Right lobe of liver (tissue), 6 donors: ENCODE measurements at places on chromosomes 5 and 9. TPM values are rescaled to one million over a fixed set of nuclear protein-coding genes. Genes with fewer than 3 reads are reported as not detected.

DNA sequence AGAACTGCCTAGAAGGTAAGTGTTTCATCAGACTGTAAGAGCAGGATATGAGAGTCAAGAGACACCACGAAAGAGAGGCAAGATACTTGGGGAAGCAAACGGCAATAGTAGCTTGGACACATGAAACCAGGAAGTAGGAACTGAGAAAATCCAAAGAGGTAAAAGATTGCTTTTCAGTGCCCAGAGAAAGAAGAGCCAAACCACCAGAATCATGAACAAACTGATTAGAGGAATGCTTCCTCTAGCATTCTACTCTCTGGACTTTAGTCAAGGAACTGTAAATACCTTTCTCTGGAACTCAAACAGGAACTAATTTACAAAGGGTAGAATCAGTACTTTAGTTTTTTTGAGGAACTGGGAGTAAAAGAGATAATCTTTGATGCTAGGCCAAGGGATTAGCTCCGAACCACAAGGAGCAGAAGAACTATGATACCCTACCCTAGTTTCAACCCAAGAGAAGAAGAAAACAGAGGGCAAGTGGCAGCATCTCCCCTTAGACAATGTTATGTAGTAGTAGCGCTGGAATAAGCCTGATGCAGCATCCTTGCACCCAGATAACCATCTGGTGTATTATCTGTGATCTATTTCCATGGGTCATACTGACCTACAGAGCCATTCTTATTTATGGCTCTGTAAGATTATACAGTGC is 41.3 kb downstream of the EFCAB9 start:
- H3K27ac ChIP-seq = no peak overlapping the region
- H3K36me3 ChIP-seq = no peaks in the 10 kb centered on the region
- no peaks in the 10 kb centered on the region for H3K27me3 ChIP-seq
- no peak overlapping the region for H3K4me3 ChIP-seq

Gene TLR4
- total RNA-seq = 12.7 TPM

GRCh38 chr5:171926311-171926710 is 80.1 kb downstream of the FBXW11 start:
- peaks cover 3% of the 10 kb centered on the region for H3K4me1 ChIP-seq
- no peaks in the 10 kb centered on the region for H3K27me3 ChIP-seq
- no peaks in the 10 kb centered on the region for H3K36me3 ChIP-seq
- no peak overlapping the region for H3K27ac ChIP-seq

DNA sequence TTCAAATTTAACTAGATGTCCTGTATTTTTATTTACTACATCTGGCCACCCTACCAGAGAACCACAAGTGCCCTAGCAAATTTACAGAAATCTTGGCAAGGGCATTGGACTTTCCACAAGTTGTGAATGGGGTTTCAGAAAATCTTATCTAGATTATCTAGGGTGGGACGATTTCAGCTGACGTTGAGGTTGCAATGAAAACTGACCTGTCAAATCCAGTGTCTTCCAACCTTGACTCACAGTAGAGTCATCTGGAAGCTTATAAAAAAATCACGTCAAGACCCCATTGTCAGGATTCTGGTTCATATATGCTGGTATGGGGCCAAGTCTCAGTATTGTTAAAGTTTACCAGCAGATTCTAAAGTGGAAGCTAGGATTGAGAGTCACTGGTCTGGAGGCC is 109.6 kb upstream of the ACTBL2 start:
- DNase-seq = no peak
- no peaks in the 10 kb centered on the region for H3K36me3 ChIP-seq
- H3K27me3 ChIP-seq = no peaks in the 10 kb centered on the region
- H3K4me3 ChIP-seq = no peak overlapping the region
- H3K27ac ChIP-seq = no peak overlapping the region

DNA sequence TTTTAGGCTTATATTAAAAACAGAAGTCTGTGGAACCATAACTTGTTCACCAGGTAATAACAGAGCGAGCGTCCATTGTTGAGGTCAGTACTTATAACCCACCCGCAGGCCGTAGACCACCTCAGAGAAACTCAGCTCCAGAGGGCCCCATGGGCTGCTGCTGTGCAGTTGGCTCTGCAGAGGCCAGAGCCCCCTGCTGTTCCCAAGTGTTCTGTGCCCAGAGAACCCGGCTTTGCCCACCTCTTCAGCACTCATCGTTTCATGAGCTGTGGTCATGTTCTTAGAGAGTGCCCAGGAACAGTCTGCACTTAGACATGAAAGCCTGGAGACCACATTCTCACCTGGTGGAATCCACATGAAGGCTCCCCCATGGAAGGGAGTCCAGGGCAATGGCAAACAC is 50.4 kb upstream of the SLC2A8 start:
- H3K27ac ChIP-seq = no peak overlapping the region
- no peak for DNase-seq
- no peaks in the 10 kb centered on the region for H3K27me3 ChIP-seq
- no peaks in the 10 kb centered on the region for H3K36me3 ChIP-seq
